Left lung (tissue), 14 donors: ENCODE measurements at places on chromosomes 7 and 10. TPM values are rescaled to one million over a fixed set of nuclear protein-coding genes. Genes with fewer than 3 reads are reported as not detected.

Gene OPN1SW
- not detected for total RNA-seq

Gene TRUB1
- total RNA-seq: 14.7 TPM

Gene HILPDA
- 12.2 TPM for total RNA-seq

Gene C10orf67
- 0.93 TPM for total RNA-seq

Gene TMEM139
- 48.1 TPM for total RNA-seq

Gene PLOD3
- 120 TPM for total RNA-seq

GRCh38 chr7:82179311-82179710 lies 264.3 kb downstream of the CACNA2D1 start:
- no peak for DNase-seq

DNA sequence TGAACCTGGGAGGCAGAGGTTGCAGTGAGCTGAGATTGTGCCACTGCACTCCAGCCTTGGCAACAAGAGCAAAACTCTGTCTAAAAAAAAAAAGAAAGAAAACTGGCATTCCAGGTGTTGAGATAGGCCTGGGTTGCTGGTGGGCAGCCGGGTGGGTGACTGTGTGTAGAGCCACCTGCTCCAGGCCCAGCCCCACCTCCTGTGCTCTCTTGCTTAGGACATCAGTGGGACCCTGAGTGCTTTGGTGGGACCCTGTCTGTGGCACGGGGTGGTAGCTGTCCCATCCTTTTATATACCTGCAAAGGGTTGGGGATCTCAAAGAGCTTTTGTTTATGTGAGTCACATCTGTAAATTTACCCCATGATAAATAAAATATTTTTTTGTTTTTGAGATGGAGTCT lies 6.2 kb downstream of the PAOX start:
- no peak for DNase-seq

GRCh38 chr7:29995652-29996051 lies 6.1 kb upstream of the SCRN1 start:
- DNase-seq: no peak

DNA sequence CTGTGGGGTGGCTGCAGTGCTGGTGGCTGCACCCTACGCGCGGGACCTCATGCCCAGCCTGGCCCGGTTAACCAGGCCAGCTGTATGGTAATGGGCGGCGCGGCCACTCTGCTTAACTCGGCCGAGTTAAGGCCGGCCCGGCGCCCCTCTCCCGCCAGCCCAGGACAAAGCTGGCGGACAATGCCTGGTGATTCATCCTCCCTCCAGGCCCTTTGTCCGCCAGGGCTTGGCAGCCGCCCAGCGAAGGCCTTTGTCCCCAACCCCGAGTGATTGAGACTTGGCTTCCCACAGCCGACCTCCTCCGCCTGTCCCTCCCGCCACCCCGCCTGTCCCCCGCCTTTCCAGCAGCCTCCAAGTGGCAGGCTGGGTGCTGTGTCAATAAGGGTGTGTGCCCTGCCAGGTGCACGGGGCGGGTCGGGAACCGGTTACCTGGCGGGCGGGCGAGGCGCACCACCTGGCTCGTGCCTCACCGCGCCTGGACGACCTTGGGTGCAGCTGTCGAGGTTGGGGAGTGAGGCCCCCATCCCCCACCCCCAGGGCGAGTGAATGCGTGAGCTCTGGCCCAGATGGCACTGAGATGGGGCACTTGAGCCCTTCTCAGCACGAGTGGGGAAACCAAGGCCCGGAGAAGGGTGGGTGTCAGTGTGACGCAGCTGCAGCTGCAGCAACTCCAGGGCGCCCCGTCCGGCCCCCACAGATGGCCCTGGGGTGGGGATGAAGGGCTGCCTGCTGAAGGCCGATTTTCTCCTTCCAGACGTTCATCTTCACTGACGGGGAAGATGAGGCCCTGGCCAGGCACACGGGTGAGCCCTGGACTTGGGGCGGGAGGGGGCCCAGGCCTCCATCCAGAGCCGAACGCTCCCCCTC lies 4.6 kb downstream of the LFNG start:
- DNase-seq: no peak

DNA sequence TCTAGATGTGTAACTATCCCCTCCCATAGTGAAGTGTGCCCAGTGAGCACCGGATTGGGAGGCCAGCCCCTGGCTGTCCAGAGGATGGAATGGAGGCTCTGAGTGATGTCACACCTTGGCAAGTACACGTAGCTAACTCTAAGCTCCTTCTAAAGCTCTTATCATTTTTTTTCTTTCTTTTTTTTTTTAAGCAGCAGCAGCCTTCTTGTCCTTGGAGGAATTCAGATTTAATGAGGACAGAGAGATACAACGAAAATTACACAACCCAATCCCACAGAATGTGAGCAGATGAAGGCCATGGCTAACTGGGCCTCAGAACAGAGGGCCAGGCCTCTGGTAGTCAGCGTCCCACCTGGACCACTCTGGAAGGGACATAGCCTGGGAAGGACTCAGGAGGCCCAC lies 11.3 kb downstream of the TNS3 start:
- no peak for DNase-seq

DNA sequence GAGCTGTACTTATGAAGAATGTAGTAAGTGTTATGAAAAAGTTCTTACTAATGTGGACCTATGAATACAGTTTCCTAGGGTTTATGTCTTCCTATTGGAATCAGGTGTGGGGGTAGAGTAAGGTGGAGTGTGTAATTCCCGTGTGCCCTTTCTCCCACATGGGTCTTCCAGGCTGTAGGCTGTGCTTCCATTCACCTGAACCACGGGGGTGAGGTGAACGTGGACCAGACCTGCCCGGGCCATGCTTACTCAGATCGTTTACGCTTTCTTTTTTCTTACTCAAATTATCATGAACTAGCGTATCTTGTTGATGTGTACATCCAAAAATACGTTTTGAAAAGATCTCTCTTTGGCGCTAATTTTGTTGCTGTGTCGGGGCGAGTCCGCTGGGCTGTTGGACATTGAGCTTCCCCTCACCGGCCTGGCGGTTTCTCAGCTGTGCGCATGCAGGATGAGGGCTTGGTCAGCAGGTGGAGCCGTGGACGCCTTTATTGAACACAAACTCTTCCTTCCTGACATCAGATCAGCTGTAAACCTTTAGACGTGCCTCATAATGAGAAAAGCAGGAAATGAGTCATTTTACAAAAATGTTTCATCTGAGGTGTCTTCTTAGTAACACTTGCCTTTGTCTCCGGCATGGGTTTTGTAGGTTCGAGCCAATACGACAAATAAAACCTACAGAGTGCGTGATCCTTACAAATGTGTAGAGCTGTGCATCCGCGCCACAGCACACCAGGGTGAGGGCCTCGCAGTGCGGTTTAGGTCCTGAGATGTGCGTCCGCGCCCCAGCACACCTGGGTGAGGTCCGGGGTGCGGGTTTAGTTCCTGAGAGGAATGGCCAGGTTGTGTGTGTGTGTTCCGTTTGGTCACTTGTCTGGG lies 53.8 kb downstream of the WDR37 start:
- DNase-seq: peak; percentile 73

GRCh38 chr7:98569691-98570337 lies 47.3 kb upstream of the NPTX2 start:
- no peak for DNase-seq

GRCh38 chr10:90222939-90223338 lies 521.5 kb downstream of the KIF20B start:
- DNase-seq: no peak

DNA sequence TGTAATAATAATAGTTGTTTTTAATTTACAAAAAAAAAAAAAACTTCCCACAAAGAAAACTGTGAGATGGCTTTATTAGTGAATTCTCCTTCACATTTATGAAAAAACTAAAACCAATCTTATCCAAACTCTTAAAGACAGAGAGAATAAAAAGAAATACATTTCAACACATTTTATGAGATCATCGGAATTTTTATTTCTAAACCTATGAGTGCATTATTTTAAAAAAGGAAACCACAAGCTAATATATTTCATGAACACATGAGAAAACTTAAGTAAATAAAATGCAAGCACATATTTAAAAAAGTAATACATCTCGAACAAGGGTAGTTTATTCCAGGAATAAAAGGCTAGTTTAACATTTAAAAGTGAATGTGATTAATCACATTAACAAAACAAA lies 31.5 kb downstream of the C7orf25 start:
- DNase-seq: no peak

- DNase-seq: no peak
Measured at GRCh38 chr7:1296356-1296981, 63.8 kb downstream of the UNCX start.

DNA sequence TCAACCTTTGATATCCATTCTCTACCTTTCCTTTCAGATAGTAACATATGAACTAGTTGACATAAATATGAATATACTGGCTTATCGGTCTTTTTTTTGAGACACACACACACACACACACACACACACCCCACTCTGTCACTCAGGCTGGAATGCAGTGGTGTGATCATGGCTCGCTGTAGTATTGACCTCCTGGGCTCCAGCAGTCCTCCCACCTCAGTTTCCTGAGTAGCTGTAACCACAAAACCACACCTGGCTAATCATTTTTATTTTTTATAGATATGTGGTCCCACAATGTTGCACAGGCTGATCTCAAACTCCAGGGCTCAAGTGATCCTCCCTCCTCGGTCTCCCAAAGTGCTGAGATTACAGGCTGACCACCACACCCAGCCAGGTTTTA lies 14.2 kb upstream of the NT5C3A start:
- DNase-seq: no peak

DNA sequence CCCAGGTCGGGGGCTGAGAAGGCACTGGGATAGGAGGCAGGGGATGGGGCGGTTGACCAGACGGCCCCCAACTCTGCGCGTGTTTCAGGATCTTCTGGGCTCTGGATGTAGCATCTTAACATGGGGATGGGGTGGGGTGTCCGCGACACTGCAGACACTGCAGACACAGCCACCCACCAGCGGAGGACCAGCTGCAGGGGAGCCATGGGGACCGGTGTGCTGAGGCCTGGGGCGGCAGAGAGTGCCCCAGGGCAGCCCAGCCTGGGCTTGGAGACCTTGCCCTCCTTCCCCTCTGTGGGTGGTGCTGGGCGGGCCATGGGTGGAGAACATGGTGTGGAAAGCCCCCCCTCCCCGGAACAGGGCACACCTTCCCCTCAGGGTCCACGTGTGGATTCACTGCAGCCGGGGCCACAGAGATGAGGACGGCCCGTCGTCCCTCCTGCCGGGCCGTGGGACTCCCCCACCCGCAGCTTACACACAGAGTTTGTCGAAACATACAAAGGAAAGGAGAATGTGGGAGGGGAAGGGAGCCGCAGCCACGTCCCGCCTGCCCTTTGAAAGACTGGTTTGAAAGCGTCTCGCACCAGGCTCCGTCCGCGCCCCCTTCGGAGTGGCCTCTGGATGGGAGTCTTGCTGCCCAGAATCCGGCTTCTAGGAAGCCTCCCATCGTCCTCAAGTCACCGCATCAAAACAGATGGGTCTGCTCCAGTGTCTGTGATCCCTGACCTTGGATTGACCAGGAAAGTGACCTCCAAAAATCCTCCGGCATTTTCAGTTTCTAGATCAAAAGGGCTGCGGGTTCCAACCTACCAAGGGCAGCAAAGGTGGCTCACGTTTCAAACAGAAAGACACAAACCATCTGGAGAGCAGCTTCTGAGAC lies 91.5 kb upstream of the TCERG1L start:
- no peak for DNase-seq

- no peak for DNase-seq
Measured at GRCh38 chr10:49616421-49617101, 2.7 kb downstream of the CHAT start.

GRCh38 chr7:26853788-26854393 lies 10.5 kb downstream of the SKAP2 start:
- peak; percentile 78 for DNase-seq
